Muscle of leg (tissue), 16 donors: ENCODE measurements at places on chromosomes 2 and 18. TPM values are rescaled to one million over a fixed set of nuclear protein-coding genes. Genes with fewer than 3 reads are reported as not detected.

- no peak for DNase-seq
Measured at GRCh38 chr2:198285216-198285615, 480.8 kb downstream of the PLCL1 start.

- DNase-seq: no peak
Measured at GRCh38 chr2:217790195-217790594, 212.6 kb downstream of the TNS1 start.

DNA sequence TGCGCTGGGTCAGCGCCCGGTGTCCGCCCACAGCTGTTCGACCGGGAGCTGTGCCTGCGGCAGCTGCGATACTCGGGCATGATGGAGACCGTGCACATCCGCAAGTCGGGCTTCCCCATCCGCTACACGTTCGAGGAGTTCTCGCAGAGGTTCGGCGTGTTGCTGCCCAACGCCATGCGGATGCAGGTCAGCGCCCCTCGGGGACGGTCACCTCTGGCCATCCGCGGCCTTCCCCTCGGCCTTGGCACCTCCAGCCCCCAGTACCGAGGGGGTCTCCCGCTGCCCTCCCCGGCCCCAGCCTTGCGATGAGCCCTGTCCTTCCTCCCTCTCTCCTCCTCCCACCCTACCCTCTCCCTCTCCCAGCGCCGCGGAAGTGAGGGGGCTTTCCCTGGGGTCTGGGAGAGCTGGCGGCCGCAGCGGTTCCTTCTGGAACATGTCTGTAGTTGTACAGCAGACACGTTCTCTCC is 53.2 kb upstream of the GPR17 start:
- DNase-seq: no peak

DNA sequence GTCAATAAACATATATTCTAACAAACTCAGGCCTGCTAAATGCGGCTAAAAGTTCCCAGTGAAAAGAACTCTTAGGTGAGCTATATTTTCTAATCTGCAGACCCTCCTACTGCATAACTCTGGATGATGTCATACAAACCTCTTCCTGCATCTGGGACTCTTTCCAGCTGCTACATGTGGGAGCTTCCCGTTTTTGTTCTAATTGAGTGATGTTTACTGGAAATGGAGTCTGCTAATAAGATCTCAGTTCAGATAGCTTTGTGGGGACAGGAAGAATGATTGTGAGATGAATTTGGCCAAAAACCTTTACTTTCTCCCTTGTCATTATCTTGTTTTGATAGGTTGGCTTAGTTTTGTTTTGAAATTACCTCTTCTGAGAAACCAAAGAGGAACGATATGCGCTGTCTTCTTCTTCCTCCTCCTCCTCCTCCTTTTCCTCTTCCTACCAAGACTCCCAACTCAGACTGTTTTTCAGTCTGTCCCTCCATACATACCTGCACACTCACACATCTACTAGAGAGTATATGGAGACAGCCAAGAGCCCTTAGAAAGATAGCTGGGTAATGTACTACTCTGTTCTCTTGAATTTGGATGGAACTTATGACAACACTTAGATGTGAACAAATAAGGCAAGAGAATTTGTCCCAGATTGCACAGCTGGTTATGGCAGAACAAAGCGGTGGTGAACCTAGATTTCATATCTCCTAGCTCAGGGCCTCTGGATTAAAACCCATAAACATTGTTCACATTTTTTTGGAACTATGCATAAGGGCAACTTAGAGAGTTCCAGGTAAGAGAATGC is 39.8 kb upstream of the AAK1 start:
- DNase-seq: peak; percentile 84

The CHRNA1 gene
- 94.9 TPM for total RNA-seq

- DNase-seq: peak; percentile 4
Measured at GRCh38 chr2:143261986-143262385, 132.8 kb downstream of the ARHGAP15 start.

DNA sequence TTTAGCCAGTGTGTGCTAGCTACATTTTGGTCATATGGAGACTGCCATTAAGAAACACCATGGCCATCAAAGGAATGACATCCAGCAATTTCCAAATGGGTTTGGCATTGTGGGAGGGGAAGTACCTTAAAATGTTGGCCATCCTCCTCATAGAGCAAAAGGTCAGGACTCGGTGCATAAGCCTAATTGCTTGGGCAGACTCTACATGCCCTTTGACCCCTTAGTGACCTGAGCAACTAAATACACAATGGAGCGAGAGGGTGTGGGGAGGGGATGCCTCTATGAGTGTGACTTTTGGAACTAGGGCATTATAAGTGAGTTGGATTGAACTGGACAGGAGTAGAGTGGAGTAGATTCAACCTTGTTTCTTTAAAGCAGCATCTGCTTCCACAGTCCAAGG is 44.9 kb downstream of the NRP2 start:
- no peak for DNase-seq

The CD207 gene
- 0.13 TPM for total RNA-seq

The CMPK2 gene
- 3.2 TPM for total RNA-seq

- DNase-seq: no peak
Measured at GRCh38 chr2:23509596-23510292, 124.8 kb downstream of the KLHL29 start.

GRCh38 chr2:19829672-19830071 is 72.1 kb downstream of the TTC32 start:
- DNase-seq: no peak

DNA sequence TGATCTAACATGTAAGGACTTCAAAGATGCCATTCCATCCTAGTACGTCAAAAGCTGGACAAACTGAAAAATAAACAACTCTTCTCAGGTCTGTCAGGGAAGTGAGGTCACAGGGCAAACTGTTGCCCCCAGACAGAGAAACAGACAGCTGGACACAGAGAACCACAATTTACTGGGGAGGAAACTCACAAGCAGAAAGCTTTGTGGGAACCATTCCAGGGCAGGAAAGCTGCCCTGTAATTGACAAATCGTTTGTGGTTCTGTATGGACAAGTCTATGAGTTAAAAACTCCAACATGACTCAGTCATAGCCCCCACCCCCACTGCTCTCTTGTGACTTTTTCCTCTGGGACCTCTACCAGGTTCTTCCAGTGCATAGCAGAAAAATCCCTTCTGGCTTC is 28.4 kb downstream of the MCEE start:
- no peak for DNase-seq

The THUMPD2 gene
- total RNA-seq: 18.2 TPM

The SIX3 gene
- not detected for total RNA-seq

DNA sequence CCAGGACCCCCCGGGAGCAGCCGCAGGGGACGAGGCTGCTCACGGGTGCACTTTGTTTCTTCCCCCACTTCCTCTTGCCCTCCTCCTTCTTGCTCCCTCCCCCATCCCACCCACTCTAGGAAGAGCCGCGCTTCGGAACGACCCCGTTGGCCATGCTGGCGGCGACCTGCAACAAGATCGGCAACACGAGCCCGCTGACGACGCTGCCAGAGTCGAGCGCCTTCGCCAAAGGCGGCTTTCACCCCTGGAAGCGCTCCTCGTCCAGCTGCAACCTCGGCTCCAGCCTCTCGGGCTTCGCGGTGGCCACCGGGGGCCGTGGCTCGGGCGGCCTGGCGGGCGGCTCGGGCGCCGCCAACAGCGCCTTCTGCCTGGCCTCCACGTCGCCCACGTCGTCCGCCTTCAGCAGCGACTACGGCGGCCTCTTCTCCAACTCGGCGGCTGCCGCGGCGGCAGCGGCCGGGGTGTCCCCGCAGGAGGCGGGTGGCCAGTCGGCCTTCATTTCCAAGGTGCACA is 1.3 kb downstream of the SP9 start:
- peak; percentile 33 for DNase-seq

DNA sequence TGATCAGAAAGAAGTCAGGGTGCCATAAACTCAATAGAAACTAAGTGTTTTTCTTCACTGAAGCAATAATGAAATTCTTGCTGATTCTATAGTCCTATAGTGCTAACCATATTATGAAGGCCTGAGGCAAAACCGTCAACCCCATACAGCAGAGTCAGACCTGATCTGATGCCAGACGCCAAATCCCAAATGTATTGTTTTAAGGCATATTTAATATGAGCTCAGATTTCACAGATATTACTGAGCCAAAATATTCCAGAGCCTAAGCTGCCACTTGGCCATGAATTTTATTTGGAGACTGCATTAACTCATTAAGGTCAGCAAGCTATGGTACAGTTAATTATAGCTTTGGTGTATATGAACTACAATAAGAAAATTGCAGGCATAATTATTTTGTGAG is 53.4 kb downstream of the SCN1A start:
- DNase-seq: peak; percentile 13

DNA sequence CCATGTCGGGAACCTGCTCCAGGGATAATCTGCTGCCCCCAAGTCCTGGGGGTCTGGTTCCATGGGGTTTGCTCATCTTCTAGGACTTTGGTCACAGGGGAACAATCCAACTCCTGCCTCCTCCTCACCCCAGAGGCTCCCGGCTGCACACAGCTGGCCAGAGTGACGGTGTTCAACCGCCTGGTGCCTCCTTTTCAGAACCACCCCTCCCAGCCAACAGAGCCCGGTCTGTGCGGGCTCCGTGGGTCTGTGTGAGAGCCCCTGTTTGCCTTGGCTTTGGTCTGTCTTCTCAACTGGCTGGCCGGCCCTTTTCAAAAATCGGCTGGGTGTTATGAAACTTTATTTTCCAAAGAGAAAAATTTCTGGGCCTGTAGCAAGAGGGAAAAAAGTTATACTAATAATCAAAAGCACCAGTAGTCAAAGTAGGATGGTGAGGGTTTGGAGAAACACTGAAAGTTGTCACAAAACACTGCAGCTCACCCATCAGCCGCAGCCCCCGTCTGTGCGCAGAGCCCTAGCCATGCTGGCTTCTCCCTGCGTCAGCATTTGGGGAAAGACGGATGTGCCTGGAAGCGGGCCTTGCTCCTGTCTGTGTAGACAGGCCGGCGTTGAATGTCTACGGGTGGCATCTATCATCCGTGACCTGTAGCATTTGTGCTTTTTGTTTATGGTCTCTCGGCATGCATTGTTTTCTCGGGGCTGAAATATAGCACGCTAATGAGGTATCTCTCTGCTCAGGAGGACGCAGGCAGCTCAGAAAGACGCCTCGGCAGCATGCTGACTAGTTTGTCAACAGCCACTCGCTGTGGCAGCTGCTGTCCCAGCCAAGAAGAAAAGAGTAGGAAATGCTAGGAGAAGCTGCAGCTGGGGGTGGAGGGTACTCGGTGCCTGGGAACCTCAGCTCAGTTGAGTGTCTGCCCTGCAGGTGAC is 138.6 kb downstream of the GLI2 start:
- no peak for DNase-seq

- DNase-seq: no peak
Measured at GRCh38 chr2:47159627-47160026, 4.5 kb upstream of the STPG4 start.

The DPP4 gene
- total RNA-seq: 13.4 TPM

DNA sequence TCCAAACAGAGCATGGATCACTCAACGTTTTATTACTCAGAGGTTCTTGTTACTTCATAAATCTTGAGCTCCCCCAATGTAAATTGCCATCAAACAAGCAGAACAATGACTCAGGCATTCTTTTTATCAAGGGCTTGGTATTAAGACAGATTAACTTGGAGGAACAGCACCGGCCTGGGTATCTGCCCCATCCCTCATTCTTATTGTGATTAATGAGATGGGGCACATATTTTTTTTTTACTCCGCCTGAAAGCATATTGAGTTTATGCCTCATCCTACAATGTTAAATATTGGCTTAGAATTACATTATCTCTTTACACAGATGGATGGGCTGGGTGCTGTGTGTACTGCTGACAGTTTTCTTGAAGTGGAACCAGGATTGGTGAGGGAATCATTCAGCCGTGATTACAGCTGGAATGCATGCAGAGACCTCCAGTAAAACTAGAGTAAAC is 387.3 kb downstream of the CLIP4 start:
- no peak for DNase-seq

DNA sequence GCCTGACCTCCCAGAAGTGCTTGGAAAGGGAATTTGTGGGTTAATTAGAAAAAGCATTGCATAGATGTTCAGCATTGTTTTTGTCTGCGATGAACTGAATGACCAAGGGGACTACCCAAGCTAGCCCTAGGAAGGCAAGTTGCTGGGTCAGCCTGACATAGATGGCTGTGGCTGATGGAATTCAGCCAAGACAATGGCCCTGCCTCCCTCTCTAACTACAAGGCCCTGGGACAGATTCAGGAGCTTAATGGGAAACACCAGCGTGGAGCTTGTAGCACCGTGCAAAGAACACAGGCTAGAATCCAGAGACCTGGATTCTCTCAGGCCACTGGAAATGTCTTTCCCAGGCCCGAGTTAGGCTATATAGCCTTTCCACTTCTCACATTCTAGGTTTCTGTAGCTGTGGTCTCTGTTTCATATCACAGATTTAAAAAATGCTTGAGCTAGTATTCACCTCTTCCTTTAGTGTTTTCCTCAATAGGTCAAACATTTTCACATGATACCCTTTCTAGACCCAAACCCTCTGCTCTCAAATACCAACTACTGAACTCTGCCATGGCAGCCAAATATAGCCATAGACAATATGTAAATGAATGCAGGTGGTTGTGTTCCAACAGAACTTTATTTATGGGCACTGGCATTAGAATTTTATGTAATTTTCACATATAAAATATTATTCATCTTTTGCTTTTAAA is 294.3 kb upstream of the MEX3C start:
- DNase-seq: peak; percentile 3

DNA sequence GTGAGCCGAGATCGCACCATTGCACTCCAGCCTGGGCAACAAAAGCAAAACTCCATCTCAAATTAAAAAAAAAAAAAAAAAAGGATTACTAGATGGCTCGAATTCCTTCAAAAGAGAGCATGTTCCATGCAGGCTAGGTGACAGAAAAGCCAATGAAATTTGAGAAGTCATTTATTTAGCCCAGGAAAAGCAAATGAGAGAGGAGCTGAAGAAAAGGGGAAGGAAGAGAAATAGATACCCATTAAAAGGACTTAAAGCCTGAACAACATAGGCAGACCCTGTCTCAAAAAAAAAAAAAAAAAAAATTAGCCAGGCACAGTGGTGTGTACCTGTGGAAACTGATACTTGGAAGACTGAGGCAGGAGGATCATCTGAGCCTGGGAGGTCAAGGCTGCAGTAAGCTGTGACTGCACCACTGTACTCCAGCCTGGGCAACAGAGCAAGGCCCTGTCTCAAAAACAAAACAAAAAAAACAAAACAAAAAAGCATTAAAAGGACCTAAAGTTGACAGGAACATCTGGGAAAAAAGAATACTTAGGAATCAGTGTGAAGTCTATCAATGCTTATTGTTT is 11.1 kb downstream of the SEPTIN10 start:
- no peak for DNase-seq

DNA sequence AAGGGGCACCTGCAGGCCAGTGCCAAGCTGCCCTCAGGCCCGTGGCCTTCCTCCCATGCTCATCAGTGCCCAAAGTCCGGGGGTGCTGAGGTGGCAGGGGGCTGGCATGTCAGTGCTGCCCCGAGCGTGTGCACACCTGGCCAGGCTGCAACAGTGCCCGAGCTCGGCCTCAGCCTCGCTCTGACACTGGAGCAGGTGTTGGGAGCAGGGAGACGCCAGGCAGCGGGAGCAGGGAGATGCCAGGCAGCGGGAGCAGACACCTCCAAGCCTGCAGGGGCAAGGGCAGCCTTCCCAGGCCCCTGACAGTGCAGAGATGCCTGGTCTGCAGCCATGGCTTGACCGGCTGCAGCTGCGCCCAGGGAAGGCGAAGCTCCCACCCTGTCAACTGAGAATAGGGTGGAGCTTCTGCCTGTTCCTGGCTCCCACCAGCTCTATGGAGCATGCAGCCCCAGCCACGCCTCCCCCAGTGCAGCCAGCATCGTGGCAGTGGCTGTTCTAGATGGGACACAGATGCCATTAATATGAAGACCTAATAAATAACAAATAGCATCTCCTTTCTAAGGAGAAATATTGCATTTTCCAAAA is 82.4 kb downstream of the DTNB start:
- DNase-seq: peak; percentile 51

The LPIN1 gene
- total RNA-seq: 18.3 TPM
